ENCODE measurements at places on chromosomes 5 and 9. TPM values are rescaled to one million over a fixed set of nuclear protein-coding genes. Genes with fewer than 3 reads are reported as not detected.

LCN12 gene
- 0.19 TPM for total RNA-seq

DNA sequence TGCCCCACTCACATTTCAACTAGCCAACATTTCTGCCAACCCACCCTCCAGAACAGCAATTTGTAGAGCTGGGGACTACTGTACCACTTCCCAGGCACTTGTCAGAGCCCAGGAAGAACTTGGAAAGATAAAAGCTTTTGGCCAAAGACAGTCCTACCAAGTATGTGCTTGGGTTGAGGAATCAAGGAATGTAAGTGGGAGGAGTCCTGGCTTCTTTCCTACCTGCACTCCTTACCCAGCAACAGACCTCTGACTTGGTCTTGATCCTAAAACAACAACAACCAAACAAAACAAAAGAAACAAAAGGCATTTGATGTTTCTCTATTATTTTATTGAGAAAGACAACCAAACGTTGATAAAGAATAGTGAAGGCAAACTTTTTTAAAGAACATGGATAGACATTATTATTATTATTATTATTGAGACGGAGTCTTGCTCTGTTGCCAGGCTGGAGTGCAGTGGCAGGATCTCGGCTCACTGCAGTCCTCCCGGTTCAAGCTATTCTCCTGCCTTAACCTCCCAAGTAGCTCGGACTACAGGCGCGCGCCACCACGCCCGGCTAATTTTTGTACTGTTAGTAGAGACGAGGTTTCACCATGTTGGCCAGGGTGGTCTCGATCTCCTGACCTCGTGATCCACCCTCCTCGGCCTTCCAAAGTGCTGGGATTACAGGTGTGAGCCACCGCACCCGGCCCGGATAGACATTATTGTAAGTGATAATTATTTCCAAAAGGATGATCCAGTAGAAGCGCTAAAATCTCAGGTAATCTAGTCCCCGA is 33.5 kb downstream of the ANXA2R start:
- peaks cover 90% of the 10 kb centered on the region for H3K27me3 ChIP-seq
- H3K36me3 ChIP-seq: no peaks in the 10 kb centered on the region
- H3K4me1 ChIP-seq: no peaks in the 10 kb centered on the region
- H3K4me3 ChIP-seq: no peak overlapping the region
- no peak for DNase-seq

GRCh38 chr9:123360161-123361085 is 4.4 kb downstream of the CRB2 start:
- H3K4me1 ChIP-seq: peaks cover 63% of the 10 kb centered on the region
- no peaks in the 10 kb centered on the region for H3K27me3 ChIP-seq

- no peaks in the 10 kb centered on the region for H3K36me3 ChIP-seq
- H3K27ac ChIP-seq: no peak overlapping the region
- H3K27me3 ChIP-seq: no peaks in the 10 kb centered on the region
- peaks cover 32% of the 10 kb centered on the region for H3K4me1 ChIP-seq
- H3K4me3 ChIP-seq: no peak overlapping the region
- DNase-seq: no peak
Measured at GRCh38 chr5:124341066-124341858, 405.2 kb downstream of the ZNF608 start.

- peaks cover 8% of the 10 kb centered on the region for H3K4me1 ChIP-seq
- H3K36me3 ChIP-seq: no peaks in the 10 kb centered on the region
- H3K27ac ChIP-seq: no peak overlapping the region
- no peaks in the 10 kb centered on the region for H3K27me3 ChIP-seq
Measured at GRCh38 chr5:119398727-119399466, 43.1 kb downstream of the TNFAIP8 start.

SLC25A48 gene
- not detected for total RNA-seq

- H3K4me1 ChIP-seq: peaks cover 17% of the 10 kb centered on the region
- H3K4me3 ChIP-seq: no peak overlapping the region
- H3K27me3 ChIP-seq: no peaks in the 10 kb centered on the region
Measured at GRCh38 chr5:68529581-68529980, 314.0 kb downstream of the PIK3R1 start.

GRCh38 chr5:167813389-167813788 is 478.1 kb upstream of the WWC1 start:
- no peak overlapping the region for H3K4me3 ChIP-seq
- H3K27ac ChIP-seq: no peak overlapping the region
- peaks cover 5% of the 10 kb centered on the region for H3K27me3 ChIP-seq
- H3K4me1 ChIP-seq: peaks cover 12% of the 10 kb centered on the region

MPDZ gene
- total RNA-seq: 64.1 TPM

IFNA13 gene
- total RNA-seq: not detected

DNA sequence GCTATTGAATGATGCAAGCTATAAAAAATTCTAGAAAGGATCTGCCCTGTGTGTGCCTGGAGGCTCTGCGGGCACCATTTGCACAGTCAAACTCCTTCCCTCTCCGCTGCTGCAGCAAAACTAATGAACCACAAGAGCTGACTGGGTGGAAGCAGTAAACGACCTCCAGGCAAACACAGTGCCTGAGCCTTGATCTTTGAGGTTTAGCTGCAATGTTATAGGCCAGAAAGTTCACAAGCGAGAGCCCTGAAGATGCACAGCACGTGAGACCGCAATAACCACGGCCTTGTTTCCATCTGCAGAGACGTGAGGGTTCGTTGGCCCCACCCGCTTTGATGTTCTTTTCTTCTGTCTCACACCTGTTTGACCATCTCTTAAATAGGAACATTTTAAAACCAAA is 69.2 kb upstream of the S1PR3 start:
- no peak overlapping the region for H3K27ac ChIP-seq
- H3K36me3 ChIP-seq: no peaks in the 10 kb centered on the region
- no peaks in the 10 kb centered on the region for H3K4me1 ChIP-seq
- H3K27me3 ChIP-seq: no peaks in the 10 kb centered on the region
- no peak for DNase-seq

LCN6 gene
- total RNA-seq: not detected

- no peak overlapping the region for H3K27ac ChIP-seq
- no peak for DNase-seq
- peaks cover 4% of the 10 kb centered on the region for H3K4me1 ChIP-seq
- no peaks in the 10 kb centered on the region for H3K27me3 ChIP-seq
- no peak overlapping the region for H3K4me3 ChIP-seq
Measured at GRCh38 chr9:90774682-90775081, 26.9 kb upstream of the SYK start.

GRCh38 chr9:128494108-128494745 is 10.3 kb upstream of the GLE1 start:
- no peak overlapping the region for H3K4me3 ChIP-seq
- no peak for DNase-seq
- H3K27me3 ChIP-seq: no peaks in the 10 kb centered on the region
- no peak overlapping the region for H3K27ac ChIP-seq
- no peaks in the 10 kb centered on the region for H3K4me1 ChIP-seq
- H3K36me3 ChIP-seq: no peaks in the 10 kb centered on the region

- no peaks in the 10 kb centered on the region for H3K27me3 ChIP-seq
- H3K4me1 ChIP-seq: peaks cover 3% of the 10 kb centered on the region
- no peak overlapping the region for H3K27ac ChIP-seq
- DNase-seq: no peak
- H3K4me3 ChIP-seq: no peak overlapping the region
Measured at GRCh38 chr5:157862183-157862851, 3.4 kb upstream of the CLINT1 start.

DNA sequence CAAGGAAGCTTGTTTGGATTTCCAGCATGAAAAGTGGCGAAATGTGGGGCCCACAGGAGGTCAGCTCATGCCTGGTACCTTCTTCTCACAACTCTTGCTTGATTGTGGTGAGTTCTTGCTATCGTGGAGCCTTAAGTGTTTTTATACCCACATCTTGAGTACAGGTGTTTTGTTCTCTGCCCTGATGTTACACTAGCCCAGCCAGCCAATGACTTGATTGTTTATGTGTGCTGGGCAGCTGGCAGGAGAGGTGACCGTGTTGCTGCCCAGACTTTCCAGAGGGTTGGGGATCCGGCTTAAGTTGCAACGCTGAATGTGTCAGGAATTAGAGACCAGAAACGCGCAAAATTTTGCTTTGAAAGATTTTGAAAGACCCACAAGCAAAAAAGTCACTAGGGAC is 24.0 kb upstream of the TPPP start:
- no peak overlapping the region for H3K4me3 ChIP-seq
- H3K36me3 ChIP-seq: no peaks in the 10 kb centered on the region
- H3K27ac ChIP-seq: no peak overlapping the region
- peaks cover 3% of the 10 kb centered on the region for H3K4me1 ChIP-seq

- no peak for DNase-seq
- no peaks in the 10 kb centered on the region for H3K4me1 ChIP-seq
- H3K36me3 ChIP-seq: no peaks in the 10 kb centered on the region
- H3K27me3 ChIP-seq: no peaks in the 10 kb centered on the region
- no peak overlapping the region for H3K27ac ChIP-seq
Measured at GRCh38 chr5:118891252-118891651, 97.1 kb downstream of the DTWD2 start.

PRSS3 gene
- not detected for total RNA-seq

GRCh38 chr5:138748630-138749081 is 4.6 kb upstream of the CTNNA1 start:
- H3K4me1 ChIP-seq: peaks cover 9% of the 10 kb centered on the region
- H3K27me3 ChIP-seq: no peaks in the 10 kb centered on the region
- H3K4me3 ChIP-seq: no peak overlapping the region
- H3K36me3 ChIP-seq: no peaks in the 10 kb centered on the region
- no peak for DNase-seq

GRCh38 chr5:172645271-172646055 is 4.4 kb downstream of the NEURL1B start:
- peaks cover 7% of the 10 kb centered on the region for H3K27me3 ChIP-seq
- no peak for DNase-seq
- no peaks in the 10 kb centered on the region for H3K36me3 ChIP-seq
- no peak overlapping the region for H3K27ac ChIP-seq
- H3K4me3 ChIP-seq: no peak overlapping the region
- peaks cover 29% of the 10 kb centered on the region for H3K4me1 ChIP-seq

GRCh38 chr5:58326022-58326421 is 133.9 kb downstream of the PLK2 start:
- H3K27me3 ChIP-seq: no peaks in the 10 kb centered on the region
- H3K27ac ChIP-seq: no peak overlapping the region
- H3K36me3 ChIP-seq: no peaks in the 10 kb centered on the region
- no peaks in the 10 kb centered on the region for H3K4me1 ChIP-seq

- DNase-seq: no peak
- H3K4me1 ChIP-seq: no peaks in the 10 kb centered on the region
- H3K27me3 ChIP-seq: no peaks in the 10 kb centered on the region
- H3K4me3 ChIP-seq: no peak overlapping the region
Measured at GRCh38 chr9:98342820-98343210, 87.4 kb upstream of the TBC1D2 start.

DNA sequence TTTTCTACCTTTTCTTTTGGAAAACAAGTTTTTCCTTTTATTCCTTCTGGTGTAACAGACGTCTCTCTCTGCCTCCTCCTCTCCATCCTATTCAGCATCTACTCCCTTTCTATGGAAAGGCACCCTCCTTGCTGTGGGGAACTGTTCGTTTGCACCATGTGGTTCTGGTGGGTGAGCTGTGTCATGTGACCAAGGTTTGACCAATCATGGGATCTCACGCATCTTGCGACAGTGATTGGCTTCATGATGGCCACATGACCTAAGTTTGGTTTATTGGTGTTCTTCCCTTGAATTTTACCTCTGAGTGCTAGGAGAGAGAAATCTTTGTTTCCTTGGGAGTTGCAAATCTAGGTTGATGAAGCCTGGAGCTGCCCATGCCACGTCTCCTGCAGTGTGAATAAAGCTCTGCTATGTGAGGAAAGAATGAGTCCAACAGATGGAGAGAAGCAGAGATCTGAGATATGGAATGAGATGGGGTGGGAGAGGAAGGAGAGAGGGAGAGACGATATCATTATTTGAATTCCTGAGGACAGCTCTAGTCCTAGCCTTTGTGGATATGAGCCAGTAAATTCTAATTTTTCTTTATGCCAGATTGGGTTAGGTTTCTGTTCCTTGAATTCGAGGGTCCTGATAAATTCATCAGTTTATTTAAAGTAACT is 178.8 kb upstream of the IL12B start:
- no peak overlapping the region for H3K4me3 ChIP-seq
- H3K27ac ChIP-seq: no peak overlapping the region
- no peak for DNase-seq
- H3K36me3 ChIP-seq: no peaks in the 10 kb centered on the region
- H3K27me3 ChIP-seq: no peaks in the 10 kb centered on the region

GRCh38 chr9:109242014-109242413 is 75.0 kb upstream of the FRRS1L start:
- H3K27me3 ChIP-seq: no peaks in the 10 kb centered on the region
- no peaks in the 10 kb centered on the region for H3K4me1 ChIP-seq
- H3K27ac ChIP-seq: no peak overlapping the region
- no peaks in the 10 kb centered on the region for H3K36me3 ChIP-seq

- no peak for DNase-seq
- no peak overlapping the region for H3K4me3 ChIP-seq
- no peaks in the 10 kb centered on the region for H3K36me3 ChIP-seq
- no peak overlapping the region for H3K27ac ChIP-seq
- no peaks in the 10 kb centered on the region for H3K4me1 ChIP-seq
Measured at GRCh38 chr5:100828071-100828897, 74.8 kb downstream of the ST8SIA4 start.

SURF6 gene
- total RNA-seq: 32.9 TPM

GRCh38 chr5:78603636-78604175 is 44.9 kb downstream of the LHFPL2 start:
- DNase-seq: no peak
- no peak overlapping the region for H3K27ac ChIP-seq
- no peaks in the 10 kb centered on the region for H3K36me3 ChIP-seq
- H3K27me3 ChIP-seq: no peaks in the 10 kb centered on the region

TPRN gene
- total RNA-seq: 3.4 TPM

- DNase-seq: no peak
- no peak overlapping the region for H3K27ac ChIP-seq
- no peaks in the 10 kb centered on the region for H3K27me3 ChIP-seq
- H3K4me3 ChIP-seq: no peak overlapping the region
- no peaks in the 10 kb centered on the region for H3K4me1 ChIP-seq
Measured at GRCh38 chr9:134774410-134774809, 106.2 kb upstream of the FCN2 start.

- no peak for DNase-seq
- H3K4me3 ChIP-seq: no peak overlapping the region
- H3K4me1 ChIP-seq: no peaks in the 10 kb centered on the region
- H3K27ac ChIP-seq: no peak overlapping the region
- H3K36me3 ChIP-seq: no peaks in the 10 kb centered on the region
Measured at GRCh38 chr5:5100635-5101034, 39.5 kb upstream of the ADAMTS16 start.

- no peaks in the 10 kb centered on the region for H3K27me3 ChIP-seq
- no peak overlapping the region for H3K4me3 ChIP-seq
- no peaks in the 10 kb centered on the region for H3K4me1 ChIP-seq
- DNase-seq: no peak
- no peaks in the 10 kb centered on the region for H3K36me3 ChIP-seq
Measured at GRCh38 chr9:92770360-92770995, 5.8 kb upstream of the BICD2 start.
